ENCODE measurements at places on chromosomes 4 and X.

DNA sequence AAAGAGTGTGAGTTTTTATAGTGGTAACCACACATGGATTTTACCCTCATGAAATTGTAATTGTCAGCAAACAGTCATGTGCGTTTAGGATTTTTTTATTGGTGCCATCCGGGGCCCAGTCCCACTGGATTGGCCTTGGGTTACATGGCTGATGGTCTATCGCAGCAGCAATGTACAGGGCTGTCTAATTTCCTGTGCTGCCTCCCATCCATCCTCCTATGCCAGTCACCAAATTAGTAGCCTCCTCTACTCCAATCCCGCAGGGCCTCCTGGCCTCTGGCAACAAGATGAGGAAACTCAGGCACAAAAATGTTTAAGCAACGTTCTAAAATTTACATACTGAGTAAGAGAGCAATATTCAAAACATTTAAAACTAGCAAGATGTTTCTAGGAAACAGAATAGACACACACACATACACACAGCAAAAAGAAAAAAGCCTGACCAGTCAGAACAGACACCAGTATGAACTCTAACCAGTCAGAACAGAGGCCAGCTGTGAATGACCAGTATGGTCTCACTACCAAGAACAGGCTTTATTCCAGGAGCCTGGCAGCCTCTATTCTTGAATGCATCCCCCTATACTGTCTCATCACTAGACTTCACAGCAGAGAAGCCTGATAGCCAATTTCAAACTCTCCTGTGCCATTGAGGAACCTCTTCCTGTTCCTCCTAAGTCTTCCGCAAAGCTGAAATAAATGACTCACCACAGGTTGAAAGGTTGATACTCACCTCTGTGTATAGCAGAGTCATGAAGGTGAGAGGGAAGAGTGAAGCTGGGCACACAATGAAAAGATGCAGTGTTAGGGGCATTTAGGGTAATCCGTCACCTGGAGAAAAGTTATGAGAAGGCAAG lies 42.6 kb downstream of the CHRNA9 start:
- no peak for DNase-seq

GRCh38 chr4:128818442-128818841 lies 8.9 kb downstream of the JADE1 start:
- no peak for DNase-seq

GRCh38 chrX:68697465-68698125 lies 50.1 kb downstream of the STARD8 start:
- DNase-seq, result no peak

GRCh38 chr4:154073107-154073822 lies 284.4 kb upstream of the SFRP2 start:
- DNase-seq, result no peak

DNA sequence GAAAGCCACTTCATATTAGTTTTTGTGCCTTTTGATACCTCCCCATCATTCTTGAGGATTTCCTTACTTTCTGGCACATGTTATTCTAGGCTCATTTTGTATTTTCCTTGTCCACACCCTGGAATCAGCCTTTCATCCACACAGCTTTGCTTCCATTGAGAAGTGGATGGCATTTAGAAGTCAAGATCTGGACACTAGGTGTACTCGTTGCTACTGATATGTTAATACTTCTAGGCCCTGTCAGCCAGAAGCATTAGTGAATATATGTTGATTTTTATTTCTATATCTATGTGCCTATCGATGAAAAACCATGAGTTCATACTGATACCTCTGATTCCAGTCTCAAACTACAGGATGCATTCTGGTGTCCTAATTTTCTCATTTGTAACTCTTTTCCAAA lies 73.2 kb downstream of the ARHGAP24 start:
- DNase-seq, result no peak

DNA sequence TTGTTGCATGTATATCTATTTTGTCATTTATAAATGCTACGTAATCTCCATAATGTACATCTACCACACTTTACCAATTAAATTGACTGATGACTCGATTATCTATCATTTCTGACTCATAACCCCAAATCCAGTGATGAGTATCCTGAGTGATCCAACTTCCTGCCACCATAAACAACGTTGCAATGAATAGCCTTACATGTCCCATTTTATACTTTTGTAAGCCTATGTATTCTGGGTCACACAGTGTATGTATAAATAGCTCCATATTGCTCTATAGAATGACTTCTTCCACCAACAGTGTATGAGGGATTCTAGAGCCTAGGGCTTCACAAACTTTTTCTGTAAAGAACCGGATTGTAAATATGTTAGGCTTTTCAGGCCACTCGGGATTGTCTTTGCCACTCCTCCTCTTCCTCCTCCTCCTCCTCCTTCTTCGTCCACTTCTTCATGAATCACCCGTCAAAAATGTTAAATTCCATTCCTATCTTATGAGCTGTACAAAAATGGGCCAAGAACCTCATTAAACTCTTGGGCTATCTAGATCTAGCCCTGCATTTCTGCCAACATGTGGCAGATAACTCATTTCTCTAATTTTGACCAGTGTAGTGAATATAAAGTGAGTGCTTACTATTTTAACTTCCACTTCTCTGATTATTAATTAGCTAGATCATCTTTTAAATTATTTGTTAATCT lies 672.2 kb upstream of the AMOT start:
- DNase-seq, result no peak

DNA sequence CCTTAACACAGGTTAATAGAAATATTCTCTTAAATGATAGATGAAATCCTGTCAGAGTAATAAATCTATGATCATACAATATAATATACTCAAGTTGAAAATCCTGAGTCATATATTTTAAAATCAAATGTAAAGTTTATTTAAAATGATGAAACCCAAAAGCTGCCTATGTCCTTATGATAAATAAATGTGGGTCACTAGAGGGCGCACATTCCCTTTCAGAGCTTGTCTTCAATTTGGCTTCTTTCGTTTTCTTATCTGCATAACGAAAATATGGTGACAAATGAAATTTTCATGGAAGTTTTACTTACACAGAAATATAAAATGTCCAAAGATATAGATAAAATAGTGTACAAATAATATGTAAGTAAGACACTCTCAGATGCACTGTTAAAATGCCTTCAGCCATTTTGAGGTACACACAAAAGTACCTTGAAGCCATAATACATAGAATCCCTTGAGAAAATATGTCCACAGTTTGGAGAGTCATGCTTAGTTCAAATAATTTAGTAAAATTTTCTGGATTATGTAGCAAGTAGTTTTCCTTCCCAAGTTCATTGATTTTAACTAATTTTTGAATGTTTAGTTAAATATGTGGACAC lies 680.4 kb downstream of the DMD start:
- no peak for DNase-seq

All from stimulated activated CD4-positive, alpha-beta T cell treated with anti-CD3 and anti-CD28 coated beads, Interleukin-1b, Interleukin-23, amount 100 ng/mL, for 1 hour (primary cell).